ENCODE measurements at places on chromosomes 12 and 14. TPM values are rescaled to one million over a fixed set of nuclear protein-coding genes. Genes with fewer than 3 reads are reported as not detected.

Gene SMIM41
- 0.18 TPM for total RNA-seq

Gene KCNMB4
- total RNA-seq = 19.7 TPM

Gene GPD1
- 1.7 TPM for total RNA-seq

Gene FBRSL1
- 10.5 TPM for total RNA-seq

Gene SLC2A14
- total RNA-seq = 2.3 TPM

Gene KRT79
- not detected for total RNA-seq

Gene TAS2R14
- total RNA-seq = 23.5 TPM

Gene PLBD1
- 1.6 TPM for total RNA-seq

Gene PPM1H
- total RNA-seq = 26.5 TPM

Gene HOXC9
- total RNA-seq = not detected

Gene RAB35
- 21.5 TPM for total RNA-seq

Gene DPPA3
- total RNA-seq = not detected

Gene HCAR2
- total RNA-seq = 1.7 TPM

Gene CDH24
- 17.5 TPM for total RNA-seq

Gene SNRPF
- 26.8 TPM for total RNA-seq

Gene P2RX7
- total RNA-seq = 2.3 TPM

Gene GALNT9
- total RNA-seq = 23.1 TPM

Gene RD3L
- not detected for total RNA-seq

Gene OR6C2
- total RNA-seq = not detected

Gene HOXC10
- total RNA-seq = not detected

Gene MSRB3
- 7.0 TPM for total RNA-seq

Gene TESPA1
- not detected for total RNA-seq

Gene CYP46A1
- 6.1 TPM for total RNA-seq

Gene BDKRB2
- 0.45 TPM for total RNA-seq

Gene CORO1C
- 114 TPM for total RNA-seq

Gene ADCY4
- 5.2 TPM for total RNA-seq

Gene PTHLH
- total RNA-seq = not detected

Gene P2RX2
- total RNA-seq = not detected

Gene IAPP
- total RNA-seq = not detected

Gene RNASE1
- total RNA-seq = 14.5 TPM

Gene CD4
- total RNA-seq = 3.3 TPM

Gene AMIGO2
- 5.8 TPM for total RNA-seq

Gene POTEM
- not detected for total RNA-seq

Gene CACNA1C
- 20.9 TPM for total RNA-seq

Gene FAM186B
- 0.18 TPM for total RNA-seq

Gene GARIN6
- total RNA-seq = not detected

Gene JDP2
- total RNA-seq = 6.4 TPM

Gene ACOT6
- total RNA-seq = not detected

Gene SLC10A1
- total RNA-seq = not detected

Gene NEUROD4
- total RNA-seq = 9.9 TPM

Gene DLST
- 43.9 TPM for total RNA-seq

Gene TAS2R30
- total RNA-seq = 29.1 TPM

Gene SRSF9
- total RNA-seq = 75.4 TPM

Gene LRRC74A
- not detected for total RNA-seq

Gene TMPRSS12
- not detected for total RNA-seq

Gene ISM2
- total RNA-seq = 0.45 TPM

Gene CCNT1
- total RNA-seq = 35.2 TPM

Gene SERPINA9
- total RNA-seq = not detected

Gene CLEC9A
- not detected for total RNA-seq

Gene SYCP3
- 1.3 TPM for total RNA-seq

Gene SNAPC1
- total RNA-seq = 6.9 TPM

Gene MMP14
- total RNA-seq = 17.6 TPM

Data from cerebellum (tissue), 4 donors.